ENCODE measurements at places on chromosomes 3 and 15.

- no peak for DNase-seq
These were observed 52.0 kb upstream of the LRIG1 start for GRCh38 chr3:66552846-66553245.

DNA sequence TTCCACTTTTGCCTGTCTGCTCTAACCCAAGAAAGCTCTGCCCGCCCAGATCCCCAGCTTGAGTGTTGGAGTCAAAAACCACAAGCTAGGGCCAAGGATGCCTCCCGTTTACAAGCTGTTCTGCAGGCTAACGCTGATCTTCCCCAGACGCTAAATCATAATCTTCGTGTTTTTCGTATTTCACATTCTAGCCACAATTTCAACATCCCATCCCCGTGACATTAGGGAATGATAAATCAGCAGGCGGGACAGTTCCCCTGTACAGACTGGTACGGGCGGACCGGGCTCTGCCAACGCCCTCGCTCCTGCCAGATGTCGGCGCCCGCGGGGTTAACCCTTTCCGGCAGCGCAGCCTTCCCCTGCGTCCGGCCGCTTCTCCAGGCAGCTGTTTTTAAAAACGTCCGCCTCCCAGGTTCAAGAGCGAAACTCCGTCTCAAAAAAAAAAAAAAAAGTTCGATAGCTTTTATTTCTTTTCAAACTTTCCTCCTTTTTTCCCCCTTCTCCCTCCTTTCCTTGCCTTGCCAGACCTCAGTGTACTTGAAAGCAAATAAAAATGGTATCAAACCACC, 81.0 kb upstream of the BNC1 start:
- DNase-seq, result peak; percentile 10

- DNase-seq, result no peak
These were observed 19.1 kb downstream of the KLHL6 start for GRCh38 chr3:183536238-183536880.

GRCh38 chr3:27194861-27195483, 174.2 kb downstream of the NEK10 start:
- no peak for DNase-seq

- DNase-seq, result peak; percentile 63
These were observed 75.3 kb downstream of the NCEH1 start for GRCh38 chr3:172635588-172635987.

- no peak for DNase-seq
These were observed 24.2 kb upstream of the ZPLD1 start for GRCh38 chr3:102410616-102411015.

DNA sequence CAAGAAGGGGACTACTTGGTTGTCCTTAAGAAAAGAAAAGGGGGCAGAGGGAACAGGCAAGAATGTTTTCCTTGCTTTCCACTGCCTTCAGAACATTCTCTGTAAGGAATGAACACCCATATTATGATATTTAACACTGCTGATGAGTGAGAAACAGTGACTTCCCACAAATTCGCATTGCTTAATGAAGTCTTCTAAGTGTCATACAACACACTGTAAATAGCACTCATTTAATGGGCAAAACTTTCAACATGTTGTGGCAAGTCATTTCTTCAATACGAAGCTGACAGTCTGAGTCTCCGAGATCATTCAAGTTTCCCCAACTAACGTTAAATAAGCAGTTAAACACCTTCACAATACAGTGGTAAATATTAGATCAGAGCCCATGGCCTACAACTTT, 464.4 kb downstream of the SHQ1 start:
- DNase-seq, result no peak

DNA sequence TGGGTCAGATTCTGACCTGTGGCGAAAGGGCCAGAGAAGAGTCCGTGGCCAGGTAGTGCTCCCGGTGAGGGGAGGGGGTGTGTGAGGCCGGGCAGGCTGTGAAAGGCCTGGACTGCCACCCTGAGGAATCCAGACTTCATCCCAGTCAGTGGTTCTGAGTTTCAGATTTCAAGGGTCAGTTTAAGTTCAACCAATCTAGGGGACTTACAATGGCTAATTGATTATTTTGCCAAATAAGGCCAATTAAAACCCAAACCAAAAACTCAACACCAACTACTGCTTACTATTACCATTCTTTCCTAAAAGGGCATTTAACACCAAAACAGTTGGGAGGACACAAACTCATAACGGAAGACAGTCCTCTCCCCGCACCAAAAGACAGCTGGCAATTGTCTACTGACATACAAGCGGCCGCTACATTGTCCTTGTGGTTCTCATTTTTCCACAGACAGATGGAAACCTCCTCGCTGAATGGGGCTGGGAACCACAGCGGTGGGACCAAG, 30.5 kb downstream of the TMEM44 start:
- no peak for DNase-seq

GRCh38 chr15:99605490-99605931, 39.7 kb downstream of the MEF2A start:
- DNase-seq, result no peak

- no peak for DNase-seq
These were observed 228.0 kb upstream of the ADAMTS9 start for GRCh38 chr3:64915778-64916177.

DNA sequence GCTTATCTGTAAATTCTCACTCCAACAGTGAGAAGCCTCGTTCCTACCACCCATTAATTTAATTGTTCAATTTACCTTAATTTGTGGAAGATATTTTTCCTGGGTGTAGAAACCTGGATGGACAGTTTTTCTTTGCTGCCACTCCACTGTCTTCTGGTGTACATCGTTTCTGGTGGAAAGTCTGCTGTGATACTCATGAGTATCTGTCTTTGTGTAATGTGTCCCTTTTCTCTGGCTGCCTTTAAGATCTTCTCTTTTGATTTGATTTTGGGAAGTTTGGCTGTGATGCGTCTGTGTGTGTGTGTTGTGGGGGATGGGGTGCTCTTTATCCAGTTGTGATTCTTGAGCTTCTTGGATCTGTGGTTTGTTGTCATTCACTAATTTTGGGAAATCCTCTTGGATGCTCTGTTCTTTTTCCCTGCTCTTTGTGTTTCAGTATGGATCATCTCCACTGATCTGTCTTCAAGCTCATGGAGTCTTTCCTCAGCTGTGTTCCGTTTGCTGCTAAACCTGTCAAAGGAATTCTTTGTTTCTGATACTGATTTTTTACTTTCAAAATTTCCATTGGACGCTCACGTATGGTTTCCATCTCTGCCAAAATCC, 42.2 kb upstream of the NR2C2 start:
- DNase-seq, result no peak

- DNase-seq, result no peak
These were observed 13.4 kb upstream of the TBC1D5 start for GRCh38 chr3:17755836-17756235.

- DNase-seq, result no peak
These were observed 32.2 kb upstream of the POLG start for GRCh38 chr15:89366656-89367393.

DNA sequence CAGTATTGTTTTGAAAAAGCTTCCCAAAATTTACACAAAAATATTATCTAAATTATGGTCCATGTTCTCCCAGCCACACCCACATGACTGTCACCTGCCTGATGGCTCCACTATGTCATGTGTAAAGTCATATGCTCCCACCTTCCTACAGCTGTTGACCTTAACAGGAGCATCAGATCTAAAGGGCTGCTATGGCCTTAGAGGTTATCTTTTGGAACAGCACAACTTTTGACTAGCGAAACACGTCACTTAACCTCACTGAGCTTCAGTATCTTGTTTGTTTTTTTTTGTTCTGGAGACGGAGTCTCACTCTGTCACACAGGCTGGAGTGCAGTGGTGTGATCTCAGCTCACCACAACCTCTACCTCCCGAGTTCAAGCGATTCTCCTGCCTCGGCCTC, 64.4 kb downstream of the PRKAR2A start:
- DNase-seq, result no peak

DNA sequence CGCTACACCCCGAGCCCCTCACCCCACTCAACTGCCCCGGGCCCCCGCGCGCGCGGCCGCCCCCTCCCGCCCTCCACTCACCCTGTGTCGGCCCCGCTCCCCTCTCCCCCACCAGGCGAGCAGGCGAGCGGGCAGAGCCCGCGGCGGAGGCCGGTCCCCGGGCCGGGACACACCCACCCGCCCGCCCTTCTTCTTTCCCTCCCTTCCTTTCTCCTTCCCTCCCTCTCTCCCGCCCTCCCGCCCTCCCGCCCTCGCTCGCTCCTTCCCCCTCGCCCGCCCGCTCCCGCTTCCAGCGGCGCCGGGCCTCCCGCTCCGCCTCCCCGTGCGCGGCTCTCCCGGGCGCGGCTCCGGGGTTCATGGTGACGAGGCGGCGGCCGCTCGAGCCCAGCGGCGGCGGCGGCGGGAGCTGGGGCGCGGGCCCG, at the start of gene CTDSPL:
TSS of gene CTDSPL (plus strand) at position 261 of the 422 bp plus-strand sequence. CDS start 320 bp downstream, outside the sequence.
- no peak for DNase-seq

DNA sequence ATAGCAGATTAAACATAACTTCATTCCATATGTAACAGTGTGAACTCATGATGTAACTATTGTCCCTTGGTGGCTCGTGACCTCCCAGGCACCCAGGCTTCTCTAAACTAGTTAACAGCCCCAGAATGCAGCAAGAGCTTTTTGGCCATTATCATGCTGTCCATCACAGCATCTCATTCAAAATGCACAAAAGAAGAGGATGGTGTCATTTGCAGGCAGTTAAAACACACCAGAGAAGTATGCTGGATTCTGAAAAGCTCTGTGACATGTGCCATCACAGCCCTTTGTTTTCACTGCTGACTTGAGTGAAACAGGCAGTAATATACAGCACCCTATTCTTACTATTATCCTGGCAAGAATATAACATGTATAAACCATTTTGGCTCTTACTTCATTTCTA, 117.6 kb upstream of the CHMP2B start:
- no peak for DNase-seq

DNA sequence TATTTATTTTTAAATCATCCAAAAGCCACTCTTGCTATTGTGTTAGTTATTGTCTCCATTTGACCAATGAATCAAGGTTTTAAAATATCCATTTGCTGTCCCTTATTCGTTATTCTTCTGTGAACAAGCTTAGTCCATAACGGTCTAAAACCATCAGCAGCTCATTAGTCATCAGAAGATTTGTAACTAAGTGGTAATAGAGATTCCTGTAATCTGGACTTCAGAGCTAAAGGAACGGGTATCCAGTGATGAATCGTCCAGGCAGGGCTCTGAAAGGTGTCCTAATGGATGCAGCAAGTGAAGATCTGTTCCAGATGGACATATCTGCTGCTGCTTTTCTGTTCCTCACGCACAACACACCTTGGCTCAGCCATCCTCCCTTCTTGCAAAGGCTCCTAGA, 362.7 kb upstream of the CFAP20DC start:
- DNase-seq, result no peak

DNA sequence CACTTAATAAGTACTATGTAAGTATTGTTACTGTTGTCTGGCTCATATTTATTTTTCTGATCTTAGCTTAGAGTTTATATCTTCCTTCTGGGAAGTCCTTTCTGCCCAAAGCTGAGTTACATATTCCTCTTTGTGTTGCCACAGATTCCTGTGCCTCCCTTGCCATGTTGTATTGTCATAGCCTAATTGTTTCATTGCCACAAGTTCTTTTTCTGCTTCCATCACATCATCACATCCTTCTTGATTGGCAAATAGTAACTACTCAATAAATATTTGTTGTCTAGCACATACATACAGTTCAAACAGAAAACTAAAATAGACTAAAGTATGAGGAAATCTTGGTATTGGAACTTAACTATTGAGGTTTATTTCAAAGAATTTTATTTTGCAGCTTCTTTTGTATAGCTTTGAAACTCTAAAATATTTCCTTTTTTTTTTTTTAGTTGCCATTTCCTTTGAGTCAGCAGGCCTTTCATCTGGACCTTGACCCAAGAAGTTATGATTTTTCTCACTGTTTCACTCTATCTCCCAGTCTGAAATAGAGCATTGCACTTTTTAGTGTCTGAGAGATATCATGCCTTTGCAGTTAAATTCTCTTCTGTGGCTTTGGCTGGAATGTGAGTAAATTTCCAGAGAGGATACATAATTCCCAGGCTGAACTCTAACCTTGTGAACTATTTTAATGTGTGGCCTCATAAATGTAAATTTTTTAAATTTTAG, 98.2 kb downstream of the ZNF609 start:
- no peak for DNase-seq

- no peak for DNase-seq
These were observed 226.1 kb downstream of the TLE3 start for GRCh38 chr15:69871511-69872134.

- DNase-seq, result no peak
These were observed 17.7 kb downstream of the KLF15 start for GRCh38 chr3:126339466-126339865.

GRCh38 chr3:127483902-127484591, 106.5 kb downstream of the TPRA1 start:
- peak; percentile 91 for DNase-seq

DNA sequence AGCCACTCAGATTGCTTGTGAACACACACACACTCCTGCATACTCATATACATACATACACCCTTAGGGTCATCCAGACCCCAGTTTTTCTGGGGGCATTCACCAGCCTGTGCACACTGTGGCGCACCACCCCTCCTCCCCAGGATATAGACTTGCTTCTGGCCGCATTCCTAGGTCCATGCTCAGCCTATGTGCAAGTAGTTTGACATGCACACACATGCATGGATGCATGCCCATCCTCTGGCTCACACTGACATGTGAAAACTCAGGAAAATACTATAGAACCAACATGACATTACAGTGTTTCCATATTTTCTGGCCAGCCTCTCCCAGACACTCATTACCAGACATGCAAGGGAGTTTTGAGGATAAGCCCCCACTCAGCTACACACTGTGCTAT, 79.3 kb upstream of the POLG start:
- no peak for DNase-seq

GRCh38 chr3:151558661-151559060, 97.8 kb upstream of the IGSF10 start:
- no peak for DNase-seq

GRCh38 chr3:17544632-17545031, 197.8 kb downstream of the TBC1D5 start:
- no peak for DNase-seq

- no peak for DNase-seq
These were observed 153.7 kb upstream of the MDFIC2 start for GRCh38 chr3:70466096-70466495.

DNA sequence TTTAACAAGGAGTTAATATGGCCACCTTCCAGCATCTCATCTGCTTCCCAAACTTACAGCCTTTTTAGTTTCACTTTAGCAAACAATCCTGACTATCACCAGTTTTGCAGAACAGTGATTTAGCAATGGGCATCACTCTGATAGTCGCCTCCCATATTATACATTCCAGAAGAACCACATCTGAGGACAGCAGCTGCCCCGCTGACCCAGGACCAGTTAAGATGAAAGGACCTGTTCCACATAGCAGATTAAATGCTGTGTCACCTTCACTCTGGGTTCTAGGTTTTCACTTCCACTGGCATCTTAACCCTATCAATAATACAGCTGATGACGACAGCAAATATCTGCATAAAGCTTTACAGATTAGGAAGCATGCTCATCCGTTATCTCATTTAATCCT, 99.8 kb downstream of the TRIM69 start:
- DNase-seq, result no peak

- DNase-seq, result peak; percentile 56
These were observed 36.4 kb downstream of the WWTR1 start for GRCh38 chr3:149621218-149622005.

DNA sequence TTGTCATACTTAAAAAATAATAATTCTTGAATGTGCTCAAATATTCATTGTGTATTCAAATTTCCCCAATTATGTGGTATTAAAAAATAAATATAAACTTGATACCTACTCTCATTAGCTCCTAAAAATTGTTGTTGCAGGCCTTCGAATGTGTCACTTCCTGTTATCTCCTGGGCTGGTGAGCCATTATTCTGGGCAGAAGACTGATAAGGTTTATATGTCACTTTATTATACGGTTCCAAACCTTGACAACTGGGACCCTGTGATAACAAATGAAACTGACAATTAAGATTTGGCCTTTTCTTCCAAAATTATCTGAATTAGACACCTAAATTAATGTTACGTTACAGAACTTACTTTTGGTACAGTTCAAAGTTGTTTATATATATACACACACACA, 15.0 kb downstream of the CEP152 start:
- no peak for DNase-seq
